Renal cortical epithelial cell (primary cell): ENCODE measurements at places on chromosomes 3 and 15.

GRCh38 chr15:92899601-92899947 is 550 bp upstream of the CHD2 start:
- DNase-seq: no peak

DNA sequence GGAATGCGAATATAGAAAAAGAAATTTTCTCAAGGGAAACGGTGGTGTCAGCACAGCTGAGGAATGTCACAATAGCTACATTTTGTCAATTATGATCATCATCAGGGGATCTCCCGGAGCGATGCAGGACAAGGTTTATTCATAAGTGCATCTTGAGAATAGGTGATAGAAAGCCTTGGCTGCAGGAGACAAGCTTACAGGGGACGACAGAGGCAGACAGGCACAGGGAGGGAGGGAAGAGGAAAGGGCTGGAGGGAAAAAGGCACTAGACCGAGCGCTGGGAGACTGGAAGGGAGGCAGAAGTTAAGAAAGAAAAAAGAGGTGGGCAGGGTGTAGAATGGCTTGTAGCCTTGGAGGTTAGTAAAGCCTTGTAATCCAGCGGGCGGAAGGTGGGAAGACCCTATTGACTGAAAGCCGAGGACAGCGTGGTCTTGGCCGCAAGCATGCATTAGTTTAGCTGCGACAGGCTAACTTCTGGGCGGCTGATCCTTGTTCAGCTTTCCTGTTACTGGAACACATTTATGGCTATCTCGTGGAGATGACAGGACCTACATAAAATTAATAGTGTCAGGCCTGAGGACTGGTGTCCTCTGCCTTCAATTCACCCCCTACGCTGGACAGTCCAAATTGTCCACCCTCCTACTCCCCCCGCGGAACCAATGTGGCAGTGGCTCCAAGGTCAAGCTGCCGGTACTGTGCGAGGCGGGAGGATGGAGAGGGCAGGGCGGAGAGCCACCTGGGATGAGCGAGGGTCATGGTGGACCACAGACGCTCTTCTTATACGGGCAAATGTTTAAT is 1.4 kb upstream of the NECTIN3 start:
- DNase-seq: no peak

DNA sequence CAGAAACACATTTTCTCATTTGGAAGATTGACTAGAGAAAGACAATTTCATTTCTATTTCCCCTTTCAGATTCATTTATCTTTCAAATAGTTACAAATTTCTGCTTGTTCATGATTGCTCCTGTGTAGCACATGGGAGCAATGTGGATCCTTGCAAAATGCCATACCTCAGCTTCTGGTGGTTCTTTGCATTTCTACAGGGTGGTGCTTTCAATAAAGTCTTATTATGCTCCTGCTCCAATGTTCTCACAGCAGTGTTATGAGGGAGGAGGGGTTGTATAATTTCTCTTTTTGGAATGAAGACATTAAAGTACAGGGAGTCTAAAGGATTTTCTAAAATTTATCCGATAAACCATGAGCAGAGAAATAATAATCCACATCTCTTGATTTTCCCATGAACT is 280.1 kb upstream of the ATP10A start:
- DNase-seq: no peak

- DNase-seq: no peak
Measured at GRCh38 chr3:189834462-189834861, 203.3 kb downstream of the TP63 start.

DNA sequence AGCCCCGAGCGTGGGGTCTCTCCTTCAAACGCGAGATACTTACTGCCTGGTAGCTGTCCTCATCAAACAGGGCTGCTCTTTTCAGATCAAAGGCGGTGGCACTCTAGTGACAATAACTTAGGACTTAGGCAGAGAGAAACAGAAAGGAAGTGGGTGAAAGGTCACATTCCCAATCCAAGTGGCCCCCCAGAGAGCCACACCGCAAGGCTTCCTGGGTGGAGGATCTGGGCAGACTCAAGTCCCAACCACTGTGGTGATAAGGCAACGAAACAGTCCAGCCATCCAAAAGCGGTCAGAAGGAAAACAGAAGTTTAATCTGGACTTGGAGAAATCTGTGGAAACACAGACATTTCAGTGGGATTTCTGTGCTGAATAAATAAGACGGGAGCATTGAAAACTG is 227.2 kb downstream of the ADAMTS17 start:
- DNase-seq: no peak

- DNase-seq: no peak
Measured at GRCh38 chr3:32483772-32484171, 18.9 kb downstream of the CMTM6 start.

DNA sequence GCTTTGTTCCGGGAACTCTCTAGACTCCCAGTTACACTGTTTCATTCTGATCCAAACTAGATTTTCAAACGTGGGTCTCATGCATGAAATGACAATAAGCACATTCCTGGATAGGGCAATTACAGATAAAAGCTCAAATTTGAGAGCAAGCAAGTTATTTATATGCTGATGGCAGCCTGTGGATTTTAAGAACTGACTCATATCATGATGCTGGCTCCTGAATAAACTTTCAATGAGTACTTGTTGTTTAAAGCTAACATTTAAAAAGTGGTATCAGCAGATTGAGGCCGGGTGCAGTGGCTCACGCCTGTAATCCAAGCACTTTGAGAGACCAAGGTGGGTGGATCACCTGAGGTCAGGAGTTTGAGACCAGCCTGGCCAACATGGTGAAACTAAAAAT is 66.6 kb downstream of the LEO1 start:
- DNase-seq: no peak

DNA sequence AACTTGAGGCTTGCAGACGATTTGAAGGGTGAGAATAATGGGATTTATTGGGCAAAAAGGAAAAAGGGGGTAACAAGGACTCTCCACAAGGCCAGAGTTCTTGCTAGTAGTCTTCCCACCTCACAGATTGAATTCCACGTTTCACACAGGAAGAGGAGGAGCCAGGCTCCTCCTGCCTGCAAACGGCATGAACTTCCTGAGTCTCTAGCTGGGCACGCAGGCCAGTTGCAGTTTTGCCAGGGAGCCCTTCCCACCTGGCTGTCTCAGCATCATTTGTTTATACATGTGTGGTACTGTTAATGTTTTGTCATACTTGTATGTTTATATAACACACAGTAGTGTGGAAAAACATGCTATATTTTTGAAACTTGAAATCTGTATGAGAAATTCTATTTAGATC is 155.0 kb downstream of the NLGN1 start:
- DNase-seq: no peak

DNA sequence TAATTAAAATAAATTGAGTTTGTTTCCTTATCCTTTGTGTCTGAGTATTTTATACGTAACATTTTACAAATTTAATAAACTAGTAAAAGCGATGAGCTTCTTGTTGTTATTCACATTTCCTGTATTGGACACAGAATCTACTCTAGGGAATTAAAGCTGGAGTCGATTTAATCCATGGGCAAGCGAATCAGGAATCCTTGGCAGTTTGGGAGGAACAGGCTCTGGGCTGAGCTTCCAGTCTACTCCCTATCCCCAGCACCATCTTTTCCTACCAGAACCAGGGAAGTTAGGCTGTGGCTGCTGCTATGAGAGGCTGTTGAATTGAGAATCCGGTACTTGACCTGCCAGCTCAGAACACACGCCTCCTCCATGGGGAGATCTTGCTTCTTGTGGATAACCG is 437.3 kb upstream of the TPM1 start:
- DNase-seq: no peak
